ENCODE measurements at places on chromosomes 2 and 18.

DNA sequence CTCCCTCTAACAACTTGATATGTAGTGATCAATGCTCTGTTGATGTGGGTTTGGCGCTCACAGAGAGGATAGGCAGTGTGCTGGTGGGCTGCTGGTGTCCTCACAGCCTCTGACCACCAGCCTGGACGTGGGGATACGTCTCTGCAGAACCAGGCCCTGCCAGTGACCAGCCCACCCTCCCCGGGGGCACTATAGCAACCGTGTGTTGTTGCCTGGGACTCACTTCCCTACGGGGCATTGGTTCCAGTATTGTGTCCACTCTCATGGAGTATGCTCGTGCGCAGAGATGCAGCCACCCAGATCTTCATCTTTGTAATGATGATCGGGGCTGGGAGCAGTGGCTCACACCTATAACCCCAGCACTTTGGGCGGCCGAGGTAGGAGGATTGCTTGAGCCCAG lies 180.1 kb downstream of the LDLRAD4 start:
- DNase-seq = no peak

GRCh38 chr2:152440049-152440448 lies 105.1 kb downstream of the FMNL2 start:
- no peak for DNase-seq

- DNase-seq = no peak
Measured at GRCh38 chr18:74446178-74446577, 10.9 kb downstream of the DIPK1C start.

- no peak for DNase-seq
Measured at GRCh38 chr2:173442542-173442941, 87.9 kb downstream of the CDCA7 start.

DNA sequence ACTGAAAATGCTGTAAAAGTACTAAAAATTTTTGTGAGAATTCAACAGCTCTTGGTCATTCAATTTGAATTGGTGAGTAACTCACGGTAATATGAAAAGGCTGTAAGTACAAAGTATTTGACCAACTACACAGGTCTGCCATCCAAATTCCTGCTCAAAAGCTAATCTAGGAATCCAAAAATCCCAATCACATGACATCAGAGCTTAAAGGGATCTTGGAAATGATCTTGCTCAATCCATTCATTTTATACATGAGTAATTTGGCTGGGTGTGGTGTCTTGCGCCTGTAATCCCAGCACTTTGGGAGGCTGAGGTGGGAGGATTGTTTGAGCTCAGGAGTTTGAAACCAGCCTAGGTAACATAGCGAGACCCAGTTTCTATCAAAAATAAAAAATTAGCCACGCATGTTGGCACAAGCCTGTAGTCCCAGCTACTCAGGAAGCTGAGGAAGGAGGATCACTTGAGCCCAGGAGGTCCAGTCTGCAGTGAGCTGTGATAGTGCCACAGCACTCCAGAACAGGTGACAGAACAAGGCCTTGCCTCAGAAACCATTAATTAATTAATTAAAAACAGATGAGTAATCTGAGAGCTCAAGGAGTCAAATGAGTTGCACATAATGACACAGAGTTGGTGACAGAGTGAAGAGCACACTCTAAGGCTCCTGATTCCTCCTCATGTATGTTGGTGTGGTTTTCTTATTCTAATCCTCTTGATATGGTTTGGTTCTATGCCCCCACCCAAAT lies 19.8 kb downstream of the SPIRE1 start:
- DNase-seq = no peak
